ENCODE measurements at places on chromosomes 4 and X.

GRCh38 chr4:137226900-137227299 lies 305.4 kb downstream of the PCDH18 start:
- no peaks in the 10 kb centered on the region for H3K4me1 ChIP-seq
- H3K4me3 ChIP-seq = no peak overlapping the region
- no peaks in the 10 kb centered on the region for H3K27me3 ChIP-seq
- no peaks in the 10 kb centered on the region for H3K36me3 ChIP-seq
- no peak overlapping the region for H3K27ac ChIP-seq
- DNase-seq = no peak

DNA sequence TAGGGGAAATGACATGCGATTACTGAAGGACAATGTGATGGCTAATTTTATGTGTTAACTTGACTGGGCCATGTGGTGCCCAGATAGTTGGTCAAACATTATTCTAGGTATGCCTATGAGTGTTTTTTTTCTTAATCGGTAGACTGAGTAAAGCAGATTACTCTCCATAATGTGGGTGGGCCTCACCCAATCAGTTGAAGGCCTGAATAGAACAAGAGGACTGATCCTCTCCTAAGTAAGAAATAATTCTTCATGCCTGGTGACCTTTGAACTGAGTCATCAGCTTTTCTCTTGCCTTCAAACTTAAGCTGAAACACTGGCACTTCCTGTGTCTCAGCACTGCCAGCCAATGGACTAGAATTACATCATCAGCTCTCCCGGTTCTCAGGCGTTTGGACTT lies 164.0 kb upstream of the FGF13 start:
- H3K4me1 ChIP-seq = no peaks in the 10 kb centered on the region
- DNase-seq = no peak

DNA sequence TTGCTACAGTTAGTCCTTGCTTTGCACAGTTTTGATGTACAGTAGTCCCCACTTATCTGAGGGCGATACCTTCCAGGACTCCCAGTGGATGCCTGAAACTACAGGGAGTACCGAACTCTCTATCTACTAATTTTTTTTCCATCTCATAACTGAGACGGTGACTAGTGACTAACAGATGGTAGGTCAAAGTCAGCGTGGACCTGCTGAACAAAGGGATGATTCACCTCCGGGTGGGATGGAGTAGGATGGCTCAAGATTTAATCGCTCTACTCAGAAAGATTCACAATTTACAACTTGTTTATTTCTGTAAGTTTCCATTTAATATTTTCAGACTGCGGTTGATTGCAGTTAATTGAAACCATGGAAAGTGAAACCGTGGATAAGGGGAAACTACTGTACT lies 655.8 kb downstream of the ZNF674 start:
- no peaks in the 10 kb centered on the region for H3K4me1 ChIP-seq
- H3K27ac ChIP-seq = no peak overlapping the region
- H3K36me3 ChIP-seq = no peaks in the 10 kb centered on the region
- H3K27me3 ChIP-seq = no peaks in the 10 kb centered on the region

GRCh38 chr4:128468123-128468989 lies 180.7 kb upstream of the PGRMC2 start:
- no peak overlapping the region for H3K4me3 ChIP-seq
- H3K27me3 ChIP-seq = no peaks in the 10 kb centered on the region
- no peaks in the 10 kb centered on the region for H3K36me3 ChIP-seq
- H3K27ac ChIP-seq = no peak overlapping the region
- no peaks in the 10 kb centered on the region for H3K4me1 ChIP-seq
- no peak for DNase-seq

- no peak for DNase-seq
- H3K4me3 ChIP-seq = no peak overlapping the region
- no peak overlapping the region for H3K27ac ChIP-seq
- H3K36me3 ChIP-seq = no peaks in the 10 kb centered on the region
Measured at GRCh38 chr4:147123146-147123545, 177.5 kb upstream of the TTC29 start.

DNA sequence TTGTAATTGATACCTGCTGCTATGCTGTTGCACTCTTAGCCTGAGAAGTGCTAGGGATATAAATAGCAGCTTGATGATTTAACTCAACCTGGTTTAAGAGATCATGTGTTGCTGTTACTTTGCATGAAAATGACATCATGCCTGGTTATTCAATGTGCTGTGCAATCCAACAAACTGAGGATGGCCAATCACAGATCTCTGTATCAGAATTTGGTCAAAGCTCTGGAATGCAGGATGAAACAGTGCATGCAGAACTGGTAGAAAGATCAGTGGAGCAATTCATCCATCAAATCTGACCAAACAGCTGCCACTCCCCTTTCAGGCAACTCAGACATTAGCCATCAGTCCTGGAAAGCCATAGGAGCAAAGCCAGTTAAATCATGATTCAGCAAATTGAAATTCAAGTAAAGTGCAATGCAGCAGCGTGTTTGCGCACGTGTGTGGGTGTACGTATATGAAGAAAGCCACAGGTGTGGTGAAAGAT lies 160.3 kb upstream of the RASGEF1B start:
- H3K4me1 ChIP-seq = no peaks in the 10 kb centered on the region
- no peak for DNase-seq
- no peak overlapping the region for H3K4me3 ChIP-seq
- no peak overlapping the region for H3K27ac ChIP-seq
- H3K36me3 ChIP-seq = no peaks in the 10 kb centered on the region

DNA sequence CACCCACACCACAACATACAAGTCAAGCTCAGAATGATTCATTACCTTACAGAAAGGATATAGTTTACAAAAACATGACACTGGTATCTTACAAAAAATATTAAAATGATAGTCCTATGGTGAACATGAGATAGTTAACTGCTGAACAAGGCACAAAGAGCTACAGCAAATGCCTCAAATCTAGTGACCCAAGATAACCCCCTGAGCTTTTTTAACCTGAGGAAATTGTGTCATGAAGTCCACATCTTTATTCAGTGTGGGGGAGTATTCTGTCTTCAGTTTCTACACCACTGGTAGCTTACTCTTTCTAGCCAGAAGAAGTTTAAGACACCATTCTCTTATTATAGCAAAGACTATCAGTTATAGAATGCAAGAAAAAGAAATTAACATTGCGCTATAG lies 218.7 kb downstream of the MAPK10 start:
- no peak for DNase-seq
- H3K27ac ChIP-seq = no peak overlapping the region
- no peaks in the 10 kb centered on the region for H3K27me3 ChIP-seq

DNA sequence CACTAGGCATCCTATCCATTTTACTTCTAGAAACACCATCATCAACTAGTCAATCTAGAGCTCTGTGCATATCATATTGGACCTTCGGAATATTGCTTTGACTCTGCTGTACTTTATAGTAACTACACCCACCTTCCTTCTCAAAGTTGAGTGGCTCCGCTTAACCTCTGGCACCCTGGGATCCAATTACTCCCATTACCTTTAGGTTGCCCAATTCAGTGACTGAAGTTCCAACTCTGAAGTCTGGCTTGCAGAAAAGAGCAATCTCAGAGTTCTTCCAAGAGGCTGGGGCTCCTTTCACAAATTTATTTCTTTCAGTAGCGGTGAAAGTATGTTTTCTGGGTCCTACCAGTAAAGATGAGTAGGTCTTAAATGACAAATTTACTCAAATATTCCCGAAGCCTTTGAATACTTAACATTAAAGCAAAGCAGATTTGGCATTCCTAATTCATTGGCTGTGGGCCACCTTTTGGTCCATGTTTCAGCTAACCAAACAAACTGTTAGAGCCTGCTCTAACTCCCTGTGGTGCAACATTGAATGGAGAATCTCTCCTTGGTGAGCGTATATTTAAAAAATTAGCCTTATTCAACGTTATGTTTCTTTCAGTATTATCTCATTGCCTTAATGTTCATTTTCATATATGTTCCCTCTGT lies 1215.8 kb downstream of the RAPGEF2 start:
- no peaks in the 10 kb centered on the region for H3K4me1 ChIP-seq
- no peaks in the 10 kb centered on the region for H3K27me3 ChIP-seq
- no peak overlapping the region for H3K4me3 ChIP-seq
- H3K27ac ChIP-seq = no peak overlapping the region
- H3K36me3 ChIP-seq = no peaks in the 10 kb centered on the region

GRCh38 chr4:58515226-58515625 lies 1405.0 kb upstream of the IGFBP7 start:
- no peaks in the 10 kb centered on the region for H3K27me3 ChIP-seq
- H3K4me1 ChIP-seq = no peaks in the 10 kb centered on the region
- no peak overlapping the region for H3K4me3 ChIP-seq
- no peak overlapping the region for H3K27ac ChIP-seq
- H3K36me3 ChIP-seq = no peaks in the 10 kb centered on the region
- no peak for DNase-seq

Data from effector memory CD8-positive, alpha-beta T cell (primary cell).